ENCODE measurements at places on chromosomes 12 and 14.

DNA sequence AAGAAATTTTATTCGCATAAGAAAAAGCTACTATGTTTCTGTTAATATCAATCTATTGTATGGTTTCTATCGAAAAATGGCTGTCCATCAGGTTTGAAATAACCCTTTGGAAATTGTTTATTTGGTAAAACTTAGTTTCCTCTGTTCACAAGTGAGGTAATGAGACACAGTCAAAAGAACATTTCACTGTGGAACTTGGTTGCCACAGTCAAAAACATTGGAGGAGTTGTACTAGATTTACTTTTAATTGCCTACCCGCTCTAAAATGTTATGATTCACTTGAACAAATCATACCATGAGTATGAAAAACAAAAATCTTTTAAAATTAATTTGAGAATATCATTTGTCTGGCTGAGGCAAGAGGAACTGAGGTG is 46.5 kb downstream of the ITPR2 start:
- DNase-seq, result no peak

DNA sequence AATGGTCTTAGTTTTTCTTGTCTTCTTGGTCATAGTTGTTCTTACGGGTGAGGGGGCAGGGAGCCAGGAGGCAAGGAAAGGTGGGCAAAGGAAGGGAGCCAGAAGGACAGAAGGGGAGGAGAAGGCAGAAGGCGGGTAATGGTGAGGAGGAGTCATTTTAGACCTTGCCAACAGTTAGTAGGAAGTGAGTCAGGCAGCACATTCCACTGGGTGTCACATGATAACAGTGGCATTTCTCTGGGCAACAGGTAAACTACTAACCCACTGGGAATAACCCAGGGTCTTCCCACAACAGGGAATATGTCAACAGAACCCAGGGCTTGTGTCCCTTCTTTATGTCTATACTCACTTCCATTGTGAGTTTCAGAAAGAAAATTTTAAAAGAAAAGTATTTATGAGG is 127.6 kb downstream of the SLC8A3 start:
- DNase-seq, result no peak

GRCh38 chr14:104678346-104678745 is 11.1 kb upstream of the INF2 start:
- no peak for DNase-seq

DNA sequence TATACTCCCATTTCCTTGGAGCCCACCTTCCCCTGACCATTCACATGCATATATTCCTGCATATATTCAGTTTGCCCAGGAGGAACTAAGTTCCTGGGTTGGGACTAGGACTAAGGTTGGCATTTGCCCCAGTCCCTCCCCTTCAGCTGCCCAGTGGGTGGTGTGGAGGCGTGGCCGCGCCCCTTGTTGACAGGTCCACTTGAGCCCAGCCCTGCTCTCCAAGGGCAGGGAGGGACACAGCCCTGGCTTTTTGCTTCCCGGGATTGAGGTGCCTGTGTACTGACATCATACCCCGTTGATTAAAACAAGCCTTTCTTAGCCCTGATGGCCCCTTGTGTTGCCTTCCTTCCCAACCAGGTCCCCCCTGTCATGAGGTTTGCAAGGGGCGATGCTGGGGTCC is 7.3 kb downstream of the ERBB3 start:
- DNase-seq, result no peak

GRCh38 chr14:104142946-104143470 is 4.6 kb downstream of the KIF26A start:
- DNase-seq, result no peak

GRCh38 chr12:64671681-64672080 is 61.4 kb downstream of the RASSF3 start:
- DNase-seq, result no peak

DNA sequence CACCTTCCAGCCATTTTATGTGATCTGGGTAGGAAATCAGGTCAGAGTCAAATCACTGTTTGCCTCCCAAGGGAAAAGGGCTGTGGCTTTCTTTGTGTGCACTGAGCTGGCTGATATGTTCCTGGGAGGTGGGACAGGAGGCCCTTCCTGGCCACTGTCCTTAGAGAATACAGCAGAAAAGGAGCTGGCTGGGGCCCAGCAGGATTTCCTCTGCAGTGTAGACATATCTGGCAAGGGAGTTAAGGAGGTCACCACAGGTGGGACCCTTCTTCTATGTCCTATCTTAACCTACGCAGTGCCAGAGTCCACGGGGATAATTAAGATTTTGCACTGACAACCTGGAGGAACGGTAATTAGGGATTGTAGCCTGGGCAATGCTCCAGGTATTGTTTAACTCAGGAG is 145.3 kb downstream of the NTF3 start:
- no peak for DNase-seq

DNA sequence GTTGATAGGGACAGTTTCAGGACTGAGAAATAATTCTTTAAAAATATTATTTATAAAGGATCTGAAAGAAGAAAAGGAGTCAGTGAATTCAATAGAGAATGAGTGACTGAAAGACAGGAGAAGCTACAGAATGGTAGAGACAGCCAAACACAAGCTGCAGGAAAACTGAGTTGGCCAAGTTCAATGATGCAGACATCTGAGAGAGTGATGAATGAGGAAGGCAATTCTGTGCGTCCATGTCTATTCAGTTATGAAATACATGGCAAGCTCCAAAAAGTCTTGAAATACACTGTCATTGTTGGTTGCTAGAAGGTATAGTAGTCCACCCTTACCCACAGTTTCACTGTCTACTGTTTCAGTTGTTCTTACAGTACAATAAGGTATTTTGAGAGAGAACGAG is 6.8 kb downstream of the LRRC74A start:
- DNase-seq, result no peak

DNA sequence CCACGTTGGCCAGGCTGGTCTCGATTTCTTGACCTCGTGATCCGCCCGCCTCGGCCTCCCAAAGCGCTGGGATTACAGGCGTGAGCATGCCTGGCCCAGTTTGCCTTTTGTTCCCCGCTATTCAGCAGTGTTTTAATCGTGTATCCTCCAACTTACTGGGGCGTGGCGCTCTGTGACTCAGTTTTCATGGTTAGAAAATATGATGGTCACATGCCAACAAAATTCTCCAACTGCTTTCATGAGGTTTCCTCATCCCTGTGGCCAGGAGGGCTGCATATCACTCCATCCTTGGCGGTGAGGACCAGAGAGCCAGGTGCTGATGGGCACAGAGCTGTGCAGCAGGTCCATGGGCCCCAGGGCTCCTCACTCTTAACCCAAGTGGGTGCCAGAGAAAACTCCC is 33.0 kb upstream of the PRMT8 start:
- DNase-seq, result no peak

DNA sequence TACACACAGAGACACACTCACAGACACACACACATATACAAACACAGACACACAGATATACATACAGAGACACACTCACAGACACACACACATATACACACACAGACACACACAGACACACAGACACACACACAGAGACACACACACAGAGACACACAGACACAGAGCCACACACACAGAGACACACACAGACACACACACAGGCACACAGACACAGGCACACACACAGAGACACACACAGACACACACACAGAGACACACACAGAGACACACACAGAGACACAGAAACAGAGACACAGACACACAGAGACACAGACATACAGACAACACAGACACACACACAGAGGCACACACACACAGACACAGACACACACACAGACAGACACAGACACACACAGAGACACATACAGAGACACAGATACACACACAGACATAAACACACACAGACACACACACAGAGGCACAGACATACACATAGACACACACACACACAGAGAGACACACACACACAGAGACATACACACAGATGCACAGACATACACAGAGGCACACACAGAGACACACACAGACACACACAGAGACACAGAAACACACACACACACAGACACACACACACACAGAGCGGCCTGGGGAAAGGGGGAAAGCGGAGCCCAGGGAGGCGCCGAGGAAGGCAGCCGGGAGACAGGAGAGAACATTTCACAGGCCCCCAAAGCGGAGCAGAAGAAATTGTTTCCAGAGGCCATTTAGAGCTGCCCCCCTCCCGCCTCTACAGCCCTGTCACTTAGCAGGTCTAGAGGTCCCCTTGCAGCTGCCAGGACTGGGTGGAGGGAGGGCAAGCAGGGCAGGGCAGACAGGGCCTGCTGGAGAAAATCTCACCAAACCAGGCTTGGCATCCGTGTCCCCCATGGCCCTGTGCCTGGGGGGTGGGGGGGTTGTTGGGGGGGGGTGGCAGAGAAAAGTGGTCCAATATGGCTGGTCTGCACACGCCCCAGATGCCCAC is 38.9 kb downstream of the SERPINA3 start:
- no peak for DNase-seq
